Suprapubic skin (tissue), 4 donors: ENCODE measurements at places on chromosomes 5 and 9. TPM values are rescaled to one million over a fixed set of nuclear protein-coding genes. Genes with fewer than 3 reads are reported as not detected.

DNA sequence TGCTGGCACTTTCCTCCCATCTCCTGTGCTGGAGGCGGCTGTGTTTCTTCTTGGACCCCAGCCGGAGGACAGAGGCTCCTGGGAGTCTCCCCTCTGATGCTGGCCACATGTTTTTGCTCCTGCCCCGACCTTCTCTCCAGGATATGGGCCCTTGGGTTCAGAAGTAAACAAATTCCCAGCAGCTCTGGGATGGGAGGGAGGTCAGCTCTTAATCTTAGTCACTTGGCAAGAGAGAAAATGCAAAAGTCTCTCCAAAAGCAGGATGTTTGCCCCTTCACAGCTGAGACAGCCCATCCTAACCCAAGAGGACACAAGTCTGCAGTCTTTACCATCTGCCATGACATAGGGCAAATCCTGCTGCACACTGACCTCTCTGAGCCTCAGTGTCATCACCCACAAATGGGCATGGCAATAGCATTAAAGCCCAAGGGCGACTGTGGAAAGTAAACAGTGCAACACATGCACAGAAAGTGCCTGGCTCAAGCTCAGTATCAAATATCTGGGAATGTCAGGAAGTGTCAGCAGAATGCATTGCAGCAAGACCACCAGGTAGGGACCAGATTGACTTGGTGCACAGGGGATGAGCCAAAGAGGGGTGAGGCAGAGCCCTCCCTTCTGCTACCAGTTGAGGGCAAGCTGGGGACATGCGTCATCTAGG, 117.0 kb upstream of the CXCL14 start:
- no peak overlapping the region for H3K4me3 ChIP-seq
- peaks cover 51% of the 10 kb centered on the region for H3K4me1 ChIP-seq
- no peak for DNase-seq

DNA sequence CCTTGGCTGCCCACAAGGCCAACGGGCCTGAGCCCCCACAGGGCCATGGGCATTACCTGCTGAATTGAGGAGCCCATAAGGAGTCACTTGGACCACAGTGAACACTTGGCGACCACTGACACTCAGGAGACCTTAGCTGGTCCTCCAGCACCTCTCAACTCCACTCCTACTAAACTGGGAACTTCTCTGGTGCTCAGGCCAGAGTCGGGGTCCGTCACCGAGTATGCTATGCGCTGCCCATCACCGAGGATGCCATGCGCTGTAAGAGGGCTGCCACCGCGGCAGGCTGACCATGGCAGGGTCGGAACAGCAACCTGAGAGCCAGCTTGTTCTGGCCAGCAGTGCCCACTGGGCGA, 600 bp upstream of the SQSTM1 start:
- peaks cover 25% of the 10 kb centered on the region for H3K36me3 ChIP-seq
- H3K4me3 ChIP-seq, result peak overlapping the region; percentile 98
- H3K4me1 ChIP-seq, result peaks cover 72% of the 10 kb centered on the region
- no peaks in the 10 kb centered on the region for H3K27me3 ChIP-seq

GRCh38 chr5:28850320-28850921, 1812.0 kb upstream of the CDH9 start:
- no peak overlapping the region for H3K4me3 ChIP-seq
- no peaks in the 10 kb centered on the region for H3K27me3 ChIP-seq
- H3K27ac ChIP-seq, result no peak overlapping the region
- H3K4me1 ChIP-seq, result no peaks in the 10 kb centered on the region
- no peaks in the 10 kb centered on the region for H3K36me3 ChIP-seq
- DNase-seq, result no peak

GRCh38 chr5:88238732-88239131, 29.9 kb downstream of the TMEM161B start:
- peaks cover 12% of the 10 kb centered on the region for H3K36me3 ChIP-seq
- no peak for DNase-seq
- H3K4me1 ChIP-seq, result no peaks in the 10 kb centered on the region

DNA sequence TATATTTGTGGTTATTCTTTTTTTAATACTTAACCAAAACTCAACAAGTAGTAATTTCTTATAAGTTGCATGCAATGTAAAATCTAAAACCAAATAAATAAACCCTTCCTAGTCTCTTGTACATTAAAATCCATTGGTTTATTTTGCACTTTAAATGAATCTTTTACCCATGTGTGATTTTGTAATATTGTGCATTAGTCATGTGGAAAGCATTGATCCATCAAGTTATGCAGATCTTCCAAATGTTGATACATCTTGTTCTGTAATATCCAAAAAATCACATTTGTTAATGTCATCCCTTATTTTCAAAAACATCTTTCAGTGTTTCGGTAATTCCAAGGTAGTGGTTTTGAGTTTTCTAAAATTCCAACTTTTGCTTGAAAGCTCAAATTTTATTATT, 63.3 kb downstream of the CWC27 start:
- H3K27me3 ChIP-seq, result no peaks in the 10 kb centered on the region
- H3K4me1 ChIP-seq, result no peaks in the 10 kb centered on the region

The SLC31A1 gene
- 30.4 TPM for total RNA-seq

The PCDHA3 gene
- 0.47 TPM for total RNA-seq

The UGT3A1 gene
- total RNA-seq, result 0.13 TPM

DNA sequence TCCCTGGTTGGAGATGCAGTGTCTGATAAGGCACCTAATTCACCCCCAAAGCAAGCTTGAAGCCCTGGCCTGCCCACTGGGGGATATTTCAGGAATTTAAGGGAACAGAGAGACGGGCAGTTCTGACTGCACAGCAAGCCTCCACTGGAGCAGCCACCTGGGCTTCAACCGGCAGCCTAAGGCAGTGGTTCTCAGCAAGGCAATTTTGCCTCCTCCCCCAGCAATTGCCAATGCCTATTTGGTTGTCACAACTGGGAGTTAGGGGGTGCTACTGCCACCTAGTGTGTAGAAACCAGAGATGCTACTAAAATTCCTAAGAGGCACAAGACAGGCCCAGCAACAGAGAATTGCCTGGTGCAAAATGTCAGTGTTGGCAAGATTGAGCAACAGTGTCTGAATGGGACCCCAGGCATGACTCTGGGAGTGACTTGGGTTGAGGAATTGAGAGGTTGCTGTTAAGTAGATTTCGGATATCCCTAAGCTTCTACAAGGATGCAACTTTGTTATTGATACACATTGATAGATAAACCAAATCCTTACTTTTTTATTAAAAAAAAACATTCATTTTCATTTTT, 58.7 kb upstream of the CTSL start:
- no peak for DNase-seq
- no peaks in the 10 kb centered on the region for H3K27me3 ChIP-seq
- H3K4me1 ChIP-seq, result no peaks in the 10 kb centered on the region
- peaks cover 13% of the 10 kb centered on the region for H3K36me3 ChIP-seq
- H3K27ac ChIP-seq, result no peak overlapping the region

The PCSK1 gene
- 0.26 TPM for total RNA-seq

GRCh38 chr5:176528761-176529115, 8.5 kb downstream of the RNF44 start:
- no peaks in the 10 kb centered on the region for H3K27me3 ChIP-seq
- H3K27ac ChIP-seq, result peak overlapping the region; percentile 24
- H3K4me1 ChIP-seq, result peaks cover 45% of the 10 kb centered on the region

The NXNL2 gene
- total RNA-seq, result not detected

The GLT6D1 gene
- not detected for total RNA-seq

The DOCK8 gene
- total RNA-seq, result 9.2 TPM

GRCh38 chr5:142295084-142295758, 29.6 kb downstream of the SPRY4 start:
- H3K27ac ChIP-seq, result no peak overlapping the region
- no peak for DNase-seq
- no peaks in the 10 kb centered on the region for H3K36me3 ChIP-seq
- no peaks in the 10 kb centered on the region for H3K4me1 ChIP-seq
- H3K4me3 ChIP-seq, result no peak overlapping the region
- H3K27me3 ChIP-seq, result no peaks in the 10 kb centered on the region

The GFI1B gene
- not detected for total RNA-seq

- peak; percentile 6 for DNase-seq
- H3K36me3 ChIP-seq, result peaks cover 86% of the 10 kb centered on the region
- no peak overlapping the region for H3K4me3 ChIP-seq
- no peaks in the 10 kb centered on the region for H3K4me1 ChIP-seq
- no peaks in the 10 kb centered on the region for H3K27me3 ChIP-seq
These were observed 29.9 kb downstream of the NFX1 start for GRCh38 chr9:33320230-33320567.

The SPATA31D4 gene
- total RNA-seq, result not detected

DNA sequence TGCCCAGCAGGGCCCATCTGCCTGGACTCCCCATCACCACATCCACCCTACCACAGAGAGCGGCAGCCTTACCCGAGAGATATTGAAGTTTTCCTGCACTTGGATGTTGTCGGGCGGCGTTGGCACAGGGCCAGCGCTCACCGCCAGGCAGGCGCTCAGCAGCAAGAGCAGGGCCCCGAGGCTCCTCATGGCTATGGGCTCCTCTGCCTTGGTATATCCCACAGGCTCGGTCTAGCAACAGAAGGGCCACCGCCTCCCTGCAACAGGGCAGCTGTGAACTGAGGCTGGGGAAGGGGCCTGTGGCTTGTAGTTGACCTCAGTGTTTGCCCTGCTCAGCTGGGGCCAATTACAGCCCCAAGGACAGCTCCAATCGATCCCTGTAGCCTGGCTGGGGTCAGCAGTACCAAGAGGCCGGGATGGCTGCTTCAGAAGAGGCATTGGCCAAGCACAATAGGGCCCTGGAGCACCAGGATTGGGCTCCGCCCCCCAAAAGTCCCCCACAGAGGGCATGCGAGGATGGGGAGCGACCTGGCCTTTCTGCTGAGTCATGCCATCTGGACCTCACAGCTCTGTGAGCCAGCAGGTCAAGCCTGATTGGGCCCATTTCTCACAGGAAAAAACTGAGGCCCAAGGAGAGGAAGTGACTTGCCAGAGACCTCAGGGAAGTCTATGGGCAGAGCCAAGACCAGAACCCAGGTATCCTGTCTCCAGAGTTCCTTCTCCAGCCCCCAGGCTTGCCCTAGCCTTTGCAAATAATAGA, at the start of gene AMBP:
TSS of gene AMBP (minus strand) at position 280 of the 760 bp plus-strand sequence. CDS start at position 189, 91 bp downstream.
- H3K27ac ChIP-seq, result no peak within 1 kb of the TSS
- DNase-seq, result peak; percentile 51
- no peaks in the 10 kb centered on the region for H3K36me3 ChIP-seq
- H3K4me1 ChIP-seq, result peaks cover 7% of the 10 kb centered on the region
- no peak within 1 kb of the TSS for H3K4me3 ChIP-seq
- peaks cover 22% of the 10 kb centered on the region for H3K27me3 ChIP-seq

The KIF4B gene
- total RNA-seq, result not detected

- H3K27ac ChIP-seq, result no peak overlapping the region
- no peak overlapping the region for H3K4me3 ChIP-seq
- H3K27me3 ChIP-seq, result no peaks in the 10 kb centered on the region
- DNase-seq, result no peak
- no peaks in the 10 kb centered on the region for H3K36me3 ChIP-seq
- peaks cover 23% of the 10 kb centered on the region for H3K4me1 ChIP-seq
These were observed 168.0 kb downstream of the TAF11L14 start for GRCh38 chr5:17802256-17802655.

- H3K36me3 ChIP-seq, result no peaks in the 10 kb centered on the region
- H3K4me1 ChIP-seq, result peaks cover 43% of the 10 kb centered on the region
- peaks cover 100% of the 10 kb centered on the region for H3K27me3 ChIP-seq
- H3K4me3 ChIP-seq, result peak overlapping the region; percentile 55
- no peak for DNase-seq
- no peak overlapping the region for H3K27ac ChIP-seq
These were observed 207.0 kb downstream of the MEF2C start for GRCh38 chr5:88675708-88676636.

DNA sequence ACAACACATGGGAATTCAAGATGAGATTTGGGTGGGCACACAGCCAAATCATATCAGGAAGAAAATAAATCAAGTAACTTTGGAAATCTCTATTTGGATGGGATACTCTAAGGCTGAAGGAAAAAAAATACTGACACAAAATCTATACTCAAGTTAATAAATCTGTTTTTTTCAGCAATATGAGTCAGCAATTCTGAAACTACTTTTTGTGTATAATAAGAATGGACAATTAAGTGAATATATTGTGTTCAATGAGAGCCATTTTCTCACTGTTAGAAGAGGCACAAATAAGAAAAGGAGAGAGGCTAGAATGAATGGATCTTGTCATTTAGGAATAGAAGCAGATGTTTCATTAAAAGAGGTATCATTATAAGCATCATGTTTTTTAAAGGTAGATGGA, 651.0 kb downstream of the TAF11L14 start:
- H3K36me3 ChIP-seq, result no peaks in the 10 kb centered on the region
- DNase-seq, result no peak
- H3K4me3 ChIP-seq, result no peak overlapping the region

DNA sequence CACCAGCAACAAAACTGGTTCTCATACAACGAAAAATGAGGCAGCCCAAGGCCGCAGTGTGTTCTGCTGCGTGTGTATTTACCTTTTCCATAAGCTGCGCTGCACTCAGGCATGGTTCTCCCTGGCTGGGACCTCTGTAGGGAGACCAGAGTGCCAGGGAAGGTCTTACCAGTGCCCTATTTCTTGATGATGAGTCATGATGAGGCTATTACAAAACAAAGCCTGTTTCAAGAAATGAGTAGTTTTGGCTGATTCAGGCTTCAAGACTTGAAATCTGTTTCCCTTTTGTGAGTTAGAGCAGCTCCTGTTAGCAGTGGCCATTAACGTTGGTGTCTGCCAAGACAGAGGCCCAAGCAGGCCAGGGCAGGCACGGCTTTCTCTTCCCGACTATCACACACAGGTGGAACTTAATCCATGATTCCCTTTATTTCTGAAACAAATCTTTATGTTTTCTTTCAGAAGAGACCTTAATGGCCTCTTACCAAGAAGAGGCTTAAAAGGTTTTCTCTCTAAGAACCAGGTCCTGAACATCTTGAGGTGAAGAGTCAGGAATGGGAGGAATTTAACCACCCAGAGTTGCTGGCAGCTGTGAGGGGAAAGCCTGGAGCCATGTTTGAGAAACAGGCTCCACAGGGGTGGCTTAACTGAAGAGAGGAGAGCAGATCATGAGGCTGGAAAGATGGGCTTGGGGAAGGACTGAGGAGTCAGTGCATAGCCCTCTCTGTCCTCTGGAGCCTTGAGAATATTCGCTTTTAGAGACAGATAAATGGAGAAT, 41.4 kb upstream of the TIFAB start:
- H3K27me3 ChIP-seq, result peaks cover 30% of the 10 kb centered on the region
- no peak for DNase-seq
- H3K4me3 ChIP-seq, result no peak overlapping the region
- no peaks in the 10 kb centered on the region for H3K36me3 ChIP-seq
- H3K27ac ChIP-seq, result peak overlapping the region; percentile 53
- H3K4me1 ChIP-seq, result peaks cover 64% of the 10 kb centered on the region

- H3K27ac ChIP-seq, result no peak overlapping the region
- H3K36me3 ChIP-seq, result no peaks in the 10 kb centered on the region
- peaks cover 13% of the 10 kb centered on the region for H3K4me1 ChIP-seq
- no peaks in the 10 kb centered on the region for H3K27me3 ChIP-seq
- H3K4me3 ChIP-seq, result no peak overlapping the region
These were observed 528.6 kb upstream of the CLINT1 start for GRCh38 chr5:158387499-158387898.

The FGF10 gene
- 2.8 TPM for total RNA-seq

GRCh38 chr5:154546719-154547118, 68.7 kb upstream of the HAND1 start:
- H3K4me1 ChIP-seq, result no peaks in the 10 kb centered on the region
- no peaks in the 10 kb centered on the region for H3K36me3 ChIP-seq
- no peak overlapping the region for H3K4me3 ChIP-seq
- peaks cover 8% of the 10 kb centered on the region for H3K27me3 ChIP-seq

GRCh38 chr9:93954434-93955061, 607 bp downstream of the BARX1 start:
- H3K27me3 ChIP-seq, result peaks cover 98% of the 10 kb centered on the region
- DNase-seq, result no peak
- no peak overlapping the region for H3K27ac ChIP-seq
- H3K4me1 ChIP-seq, result peaks cover 65% of the 10 kb centered on the region
- no peaks in the 10 kb centered on the region for H3K36me3 ChIP-seq
- peak overlapping the region; percentile 41 for H3K4me3 ChIP-seq

- H3K4me1 ChIP-seq, result no peaks in the 10 kb centered on the region
- DNase-seq, result no peak
- no peak overlapping the region for H3K27ac ChIP-seq
- no peaks in the 10 kb centered on the region for H3K27me3 ChIP-seq
- H3K36me3 ChIP-seq, result no peaks in the 10 kb centered on the region
These were observed 36.5 kb upstream of the RASA1 start for GRCh38 chr5:87231037-87231808.
